ENCODE measurements at places on chromosomes 1 and 21.

DNA sequence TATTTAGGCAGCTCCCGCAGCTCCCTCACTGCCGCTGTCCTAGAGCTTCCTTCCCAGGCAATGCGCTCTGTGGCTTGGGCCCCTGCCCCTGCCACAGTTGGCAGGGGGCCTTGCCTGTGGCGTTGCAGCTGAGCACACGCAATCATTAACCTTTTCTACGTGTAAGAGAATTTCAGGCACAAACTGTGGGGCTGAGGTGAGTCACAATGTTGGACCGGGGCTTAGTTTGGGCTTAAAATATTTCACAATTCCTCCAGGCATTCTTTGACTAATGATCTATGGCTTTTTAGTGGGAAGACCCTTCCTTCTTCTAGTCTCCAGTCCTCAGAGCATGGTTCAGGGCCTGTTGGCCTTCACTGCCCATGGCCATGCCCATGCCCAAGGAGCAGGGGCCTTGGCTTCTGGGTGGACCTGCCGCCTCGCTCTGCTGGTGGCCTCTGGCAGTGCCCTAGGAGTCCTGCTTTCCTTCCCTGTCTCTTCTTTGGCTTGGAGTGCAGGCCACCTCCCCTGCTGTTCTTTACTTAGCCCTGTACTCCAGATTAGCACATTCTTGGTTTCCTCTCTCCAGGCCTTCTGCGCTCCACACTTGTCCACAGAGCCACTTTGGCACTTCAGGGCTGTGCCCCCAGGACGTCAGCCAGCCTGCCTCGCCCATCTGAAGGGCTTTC is 39.2 kb downstream of the MAPKAPK2 start:
- no peak for DNase-seq

- DNase-seq: no peak
Measured at GRCh38 chr1:230122366-230123279, 55.6 kb downstream of the GALNT2 start.

GRCh38 chr21:38721055-38721454 is 84.7 kb upstream of the ETS2 start:
- DNase-seq: no peak

DNA sequence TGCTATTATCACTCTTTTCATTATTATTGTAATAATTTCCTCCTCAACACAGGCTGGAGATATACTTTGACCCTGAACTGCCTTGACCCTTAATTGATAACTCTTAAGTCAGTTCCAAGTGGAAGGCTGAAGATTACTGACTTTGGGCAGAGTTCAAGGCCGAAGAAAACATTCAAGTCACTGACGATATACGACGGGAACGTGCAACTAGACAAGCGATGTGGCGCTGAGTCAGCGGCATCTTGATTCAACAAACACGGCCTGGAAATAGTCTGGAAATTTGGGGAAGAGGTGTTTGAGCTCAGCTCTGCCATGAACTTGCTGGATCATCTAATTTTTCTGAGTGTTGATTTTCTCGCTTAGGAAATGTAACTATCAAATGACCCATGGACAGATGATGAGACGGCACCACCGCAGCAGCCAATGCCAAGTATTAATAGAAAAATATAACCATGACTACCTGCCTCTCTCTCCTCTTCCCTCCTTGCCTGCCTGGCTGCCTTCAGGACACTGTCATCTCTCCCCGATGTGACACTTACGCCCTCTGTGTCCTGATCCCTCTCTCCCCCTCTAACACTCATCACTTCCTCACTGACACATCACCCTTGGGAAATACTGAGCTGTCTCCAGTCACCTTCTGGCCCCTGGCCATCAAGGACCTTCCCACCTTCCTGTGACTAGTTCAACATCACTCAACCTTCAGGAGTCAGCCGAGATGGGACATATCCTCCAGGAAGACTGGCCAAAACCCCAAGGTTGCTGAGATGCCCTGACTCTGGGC is 49.4 kb downstream of the TMCO4 start:
- no peak for DNase-seq

- no peak for DNase-seq
Measured at GRCh38 chr1:232980986-232981560, 30.7 kb downstream of the NTPCR start.

- no peak for DNase-seq
Measured at GRCh38 chr1:226661965-226662364, 77.1 kb downstream of the ITPKB start.

DNA sequence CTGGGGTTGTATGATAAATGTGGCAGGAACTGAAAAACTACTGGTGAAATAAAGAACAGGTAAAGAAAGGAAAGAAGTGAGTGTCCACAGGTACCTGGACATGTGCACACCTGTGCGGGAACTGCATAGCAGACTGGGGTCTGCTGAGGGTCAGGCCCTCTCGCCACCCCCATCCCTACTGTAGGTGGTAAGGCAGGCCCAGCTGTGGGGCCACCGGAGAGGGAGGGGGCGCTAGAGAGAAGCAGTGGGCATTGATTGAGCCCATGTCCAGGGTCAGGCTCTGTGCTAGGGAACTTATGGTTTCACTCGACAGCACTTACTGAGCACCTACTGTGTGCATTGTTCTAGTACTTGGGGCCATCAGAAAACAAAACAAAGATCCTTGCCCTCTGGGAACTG is 400.5 kb downstream of the MATN1 start:
- DNase-seq: no peak

- no peak for DNase-seq
Measured at GRCh38 chr1:117029685-117030084, 28.1 kb downstream of the CD101 start.

- DNase-seq: no peak
Measured at GRCh38 chr1:23515905-23516304, 15.1 kb downstream of the E2F2 start.

GRCh38 chr1:237281481-237281880 is 239.5 kb downstream of the RYR2 start:
- DNase-seq: no peak

DNA sequence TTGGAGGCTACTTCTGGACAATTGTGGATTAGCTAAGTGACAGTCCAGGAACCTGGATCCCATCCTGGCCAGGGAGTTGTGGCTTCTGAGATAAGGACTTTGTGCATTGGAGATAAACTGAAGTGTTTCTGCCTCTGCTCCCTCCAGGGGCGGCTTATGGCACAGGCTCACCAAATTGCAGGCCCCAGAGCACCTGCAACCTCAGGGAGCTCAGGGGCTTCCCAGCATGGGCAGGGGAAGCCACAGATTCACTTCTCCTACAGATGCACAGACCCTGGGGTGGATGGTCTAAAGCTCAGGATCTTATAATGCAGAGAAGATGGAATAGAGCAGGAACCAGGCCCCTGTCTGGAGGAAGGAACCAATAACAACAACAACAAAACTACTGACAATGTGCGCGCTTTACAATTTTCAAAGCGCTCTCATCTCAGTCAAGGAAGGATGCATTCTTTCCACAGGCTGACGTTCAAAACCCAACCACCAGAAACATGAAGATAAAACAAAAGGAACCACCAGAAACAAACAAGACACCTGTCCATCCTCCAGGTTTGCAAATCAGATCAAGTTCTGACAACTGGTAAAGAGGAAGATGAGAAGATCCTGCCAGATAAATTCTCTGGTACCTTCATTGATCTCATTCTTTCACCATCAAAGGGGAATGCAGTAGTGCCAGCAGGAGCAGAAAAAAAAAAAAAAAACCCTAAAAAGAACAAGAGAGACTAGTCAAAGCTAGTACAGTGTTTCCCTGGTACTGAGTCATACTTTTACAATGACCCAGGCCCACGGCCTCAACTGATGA is 121.0 kb upstream of the IRF2BP2 start:
- no peak for DNase-seq

DNA sequence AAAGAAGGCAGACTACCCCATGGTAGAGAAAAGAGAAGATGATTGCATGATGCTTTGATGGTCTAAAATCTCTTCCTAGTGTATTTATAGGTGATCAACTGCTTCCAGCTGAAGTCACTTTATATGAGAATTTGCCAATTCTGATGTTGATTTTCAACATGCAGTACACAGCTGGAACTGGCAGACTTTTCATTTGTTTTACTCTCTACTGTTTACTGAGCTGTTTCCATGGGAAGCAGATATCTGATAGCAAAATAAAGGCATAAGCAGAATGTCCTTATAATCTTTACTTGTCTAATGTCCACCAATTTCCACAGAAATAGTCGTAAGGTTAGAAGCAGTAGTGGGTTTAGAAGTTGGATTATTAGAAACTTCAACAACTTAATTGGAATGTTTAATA is 74.9 kb downstream of the SYDE2 start:
- no peak for DNase-seq

DNA sequence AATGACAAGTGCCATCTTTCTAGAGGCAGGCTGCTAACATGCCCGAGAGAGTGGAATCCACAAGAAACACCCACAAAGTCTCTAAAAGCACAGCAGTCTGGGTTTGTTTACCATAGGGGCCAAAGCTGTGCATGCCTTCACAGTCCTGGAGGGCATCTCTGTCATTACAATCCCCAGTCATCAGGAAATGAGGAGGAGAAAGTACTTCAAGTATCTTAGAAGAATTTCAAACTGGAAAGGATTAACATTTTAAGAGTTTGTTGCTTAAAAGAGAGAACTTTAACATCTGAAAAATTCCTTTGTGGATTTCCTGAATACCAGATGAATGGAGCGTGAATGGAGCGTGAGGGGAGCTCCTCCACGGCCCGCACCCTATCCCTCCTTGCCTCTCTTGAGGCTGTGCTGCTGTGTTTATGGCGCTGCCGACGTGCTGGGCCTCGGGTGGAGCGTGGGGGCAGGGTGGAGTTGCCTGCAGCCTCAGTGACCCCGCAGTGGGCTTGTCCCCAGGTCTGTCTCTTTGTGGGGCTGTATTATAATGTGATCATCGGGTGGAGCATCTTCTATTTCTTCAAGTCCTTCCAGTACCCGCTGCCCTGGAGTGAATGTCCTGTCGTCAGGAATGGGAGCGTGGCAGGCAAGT is 23.3 kb downstream of the SLC6A17 start:
- DNase-seq: no peak

- peak; percentile 55 for DNase-seq
Measured at GRCh38 chr1:1597275-1597930, 2.5 kb downstream of the FNDC10 start.

DNA sequence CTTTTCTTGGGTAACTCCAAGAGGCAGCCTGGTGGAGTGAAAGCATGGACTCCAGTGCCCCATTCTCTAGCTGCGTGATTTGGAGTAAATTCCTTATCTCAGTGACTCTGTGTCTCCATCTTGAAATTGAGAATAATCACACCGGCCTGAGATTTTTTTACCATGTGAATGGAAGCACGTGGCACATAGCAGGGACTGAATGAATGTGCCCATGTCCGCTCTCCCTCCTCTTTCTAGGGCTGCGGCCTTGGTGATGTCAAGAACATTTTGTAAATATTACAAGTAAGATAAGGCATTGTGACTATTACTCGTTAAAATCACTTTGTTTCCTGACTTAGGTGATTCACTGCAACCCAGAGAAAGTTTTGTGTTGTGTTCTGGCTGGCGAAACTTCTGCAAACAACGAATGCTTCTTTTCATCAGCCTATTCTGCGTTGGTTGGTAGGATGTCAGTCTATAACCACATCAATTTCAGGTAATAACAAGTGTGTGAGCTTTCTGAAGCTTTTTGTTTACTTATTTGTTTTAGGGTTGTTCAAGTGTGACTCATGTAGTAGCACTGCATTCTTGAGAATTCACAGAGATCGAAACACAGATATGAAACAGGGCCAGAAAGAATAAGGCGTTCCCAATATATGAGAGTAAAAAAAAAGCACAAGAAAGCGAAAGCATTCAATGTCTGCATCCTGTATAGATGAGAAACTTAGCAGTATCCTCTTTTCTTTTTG is 135.7 kb upstream of the SLC45A1 start:
- DNase-seq: no peak

DNA sequence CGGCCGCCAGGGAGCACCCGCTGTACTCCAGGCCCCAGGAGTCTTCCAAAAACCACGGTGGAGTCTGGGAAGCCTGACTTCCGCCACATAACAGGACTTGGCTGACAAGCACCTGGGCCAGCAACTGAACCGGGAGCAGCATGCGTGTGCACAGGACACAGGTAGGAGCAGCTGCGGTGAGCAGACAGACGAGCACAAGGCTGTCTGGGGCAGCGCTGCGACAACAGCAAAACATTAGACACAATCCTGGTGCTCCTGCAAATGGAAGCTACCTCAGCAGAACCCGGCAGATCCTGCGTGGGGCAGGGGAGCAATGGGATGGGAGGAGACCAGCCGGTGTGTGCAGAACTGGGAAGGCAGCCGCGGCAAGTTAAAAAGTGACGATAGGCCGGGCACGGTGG is 80.4 kb downstream of the NPHP4 start:
- DNase-seq: no peak

DNA sequence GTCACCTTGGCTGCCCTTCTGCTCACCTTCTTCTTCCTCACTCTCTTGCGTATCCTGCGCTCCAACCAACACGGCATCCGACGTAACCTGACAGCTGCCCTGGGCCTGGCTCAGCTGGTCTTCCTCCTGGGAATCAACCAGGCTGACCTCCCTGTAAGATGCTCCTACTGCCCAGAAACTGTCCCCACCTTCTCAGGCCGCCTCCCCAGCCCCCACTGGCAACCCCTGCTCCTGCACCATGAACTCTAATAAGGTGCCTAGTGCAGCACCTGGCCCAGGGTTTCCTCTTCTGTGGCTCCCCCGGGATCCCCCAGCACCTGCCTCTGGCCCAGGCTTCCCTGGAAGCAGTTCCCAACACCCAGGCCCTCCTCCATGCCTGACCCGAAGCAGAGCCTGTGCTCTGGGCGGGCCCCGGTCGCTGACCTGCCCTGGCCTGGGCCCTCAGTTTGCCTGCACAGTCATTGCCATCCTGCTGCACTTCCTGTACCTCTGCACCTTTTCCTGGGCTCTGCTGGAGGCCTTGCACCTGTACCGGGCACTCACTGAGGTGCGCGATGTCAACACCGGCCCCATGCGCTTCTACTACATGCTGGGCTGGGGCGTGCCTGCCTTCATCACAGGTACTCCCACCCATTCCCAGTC is 12.8 kb downstream of the PSRC1 start:
- DNase-seq: no peak

DNA sequence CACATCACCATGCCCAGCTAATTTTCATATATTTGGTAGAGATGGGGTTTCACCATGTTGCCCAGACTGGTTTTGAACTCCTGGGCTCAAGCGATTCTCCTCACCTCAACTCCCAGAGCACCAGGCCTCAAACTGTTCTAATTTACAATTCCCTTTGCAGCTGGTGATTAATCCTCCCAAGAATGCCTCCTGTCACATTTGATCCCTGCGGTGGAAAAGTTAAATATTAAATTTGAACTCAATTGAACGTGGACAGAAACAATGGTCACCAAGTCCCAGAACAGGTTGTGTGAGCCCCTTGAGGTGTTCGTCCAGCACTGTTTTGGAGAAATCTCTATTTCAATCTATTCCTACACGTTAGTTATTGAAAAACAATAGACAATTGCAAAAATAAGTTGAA is 2.0 kb upstream of the ANKRD35 start:
- DNase-seq: peak; percentile 8
